ENCODE measurements at places on chromosomes 5 and 9.

GRCh38 chr5:12292610-12293204 is 388.5 kb upstream of the CTNND2 start:
- DNase-seq: peak; percentile 11

DNA sequence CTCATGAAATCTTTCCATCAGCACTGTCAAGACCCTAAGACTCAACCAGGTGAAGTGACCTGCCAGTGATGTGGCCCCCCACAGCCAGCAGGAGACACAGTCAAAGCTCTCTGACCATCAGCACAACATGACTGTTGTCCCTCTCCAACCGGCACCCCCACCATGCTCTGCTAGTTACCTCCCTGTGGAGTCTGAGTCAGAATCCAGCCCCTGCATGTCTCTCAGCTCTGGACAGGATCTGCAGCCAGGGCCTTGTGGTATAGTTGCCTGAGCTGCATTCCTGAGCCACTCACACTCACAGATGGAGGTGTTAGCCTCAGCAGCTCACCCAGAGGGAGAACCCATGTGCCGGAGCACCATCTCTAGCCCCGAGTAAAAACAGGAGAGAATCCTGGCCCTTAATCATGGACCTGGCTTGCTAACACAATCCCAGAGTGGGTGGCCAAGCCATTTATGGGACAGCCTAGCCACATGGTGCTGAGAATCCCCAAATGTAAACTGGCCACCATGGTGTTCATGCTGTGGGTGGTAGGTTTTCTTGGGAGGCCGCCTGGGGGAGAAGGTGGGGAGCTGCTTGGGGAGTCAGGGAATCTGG is 237.8 kb downstream of the PAPPA start:
- DNase-seq: no peak

GRCh38 chr5:123155446-123155960 is 66.5 kb downstream of the PRDM6 start:
- DNase-seq: no peak

GRCh38 chr5:135395451-135395850 is 3.6 kb downstream of the MACROH2A1 start:
- DNase-seq: no peak

DNA sequence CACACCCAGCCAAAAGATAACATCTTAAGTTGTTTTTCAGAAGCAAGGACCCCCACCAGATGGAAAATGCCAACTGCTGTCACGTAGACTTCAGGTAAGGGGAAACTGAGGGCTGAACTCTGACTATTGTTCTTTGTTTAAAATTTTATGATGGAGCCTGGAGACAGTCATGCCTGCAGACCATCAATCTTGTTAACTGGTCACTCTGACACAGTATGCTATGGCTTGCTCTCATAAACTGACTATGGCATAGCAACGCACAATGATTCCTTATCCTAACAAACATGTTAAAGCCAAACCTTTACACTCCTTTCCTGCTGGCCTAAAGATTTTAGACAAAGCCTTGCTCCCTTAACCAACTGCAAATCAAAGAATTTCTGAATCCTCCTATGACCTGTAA is 43.6 kb upstream of the GOLM1 start:
- DNase-seq: no peak
